ENCODE measurements at places on chromosomes 2 and 18.
A peak's percentile ranks its signal among the peaks of the same experiment; 100 is the strongest.

GRCh38 chr2:240595381-240596079 lies 9.0 kb downstream of the CAPN10 start:
- no peak overlapping the region for H3K27ac ChIP-seq
- peak; percentile 63 for DNase-seq
- H3K4me3 ChIP-seq: no peak overlapping the region
- H3K27me3 ChIP-seq: no peaks in the 10 kb centered on the region
- H3K4me1 ChIP-seq: peaks cover 9% of the 10 kb centered on the region
- peaks cover 24% of the 10 kb centered on the region for H3K36me3 ChIP-seq

DNA sequence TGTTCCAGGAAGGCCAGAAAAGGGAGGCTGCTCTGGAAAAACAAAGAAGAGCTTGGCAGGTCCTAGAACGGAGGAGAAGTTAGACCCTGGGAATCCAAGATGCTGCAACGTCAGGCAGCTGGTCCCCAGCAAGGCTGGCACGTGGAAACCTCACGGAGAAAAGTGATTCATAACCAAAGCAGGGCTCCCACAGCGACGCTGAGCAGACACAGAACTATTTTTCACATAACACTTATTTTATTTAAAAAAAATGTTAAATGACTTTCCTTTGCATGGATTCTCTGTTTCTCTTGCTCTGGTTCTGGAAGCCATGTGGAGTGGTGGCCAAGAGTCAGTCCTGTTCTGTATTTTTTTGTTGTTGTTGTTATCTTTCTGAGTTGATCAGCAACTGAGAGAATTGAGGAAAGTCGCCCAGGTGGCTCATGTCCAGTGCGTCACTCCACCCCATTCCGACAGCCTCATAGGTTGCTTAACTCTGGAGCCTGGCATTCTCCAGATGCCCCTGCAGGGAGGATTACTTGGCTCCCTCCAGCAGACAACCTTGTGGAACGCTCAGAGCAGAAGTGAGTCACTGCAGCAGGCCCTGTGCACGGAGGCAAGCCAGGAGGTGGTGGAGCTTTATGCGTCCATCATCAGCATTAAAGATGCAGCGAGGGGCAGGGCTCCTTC lies 229.9 kb upstream of the HDAC4 start:
- peak; percentile 86 for DNase-seq
- no peaks in the 10 kb centered on the region for H3K27me3 ChIP-seq
- peak overlapping the region; percentile 31 for H3K4me3 ChIP-seq

GRCh38 chr2:192190474-192190873 lies 4.3 kb downstream of the TMEFF2 start:
- no peaks in the 10 kb centered on the region for H3K36me3 ChIP-seq
- peaks cover 14% of the 10 kb centered on the region for H3K4me1 ChIP-seq
- H3K4me3 ChIP-seq: no peak overlapping the region
- H3K27me3 ChIP-seq: peaks cover 12% of the 10 kb centered on the region
- DNase-seq: no peak

- no peaks in the 10 kb centered on the region for H3K27me3 ChIP-seq
- DNase-seq: no peak
- no peak overlapping the region for H3K4me3 ChIP-seq
- H3K4me1 ChIP-seq: peaks cover 3% of the 10 kb centered on the region
- H3K36me3 ChIP-seq: no peaks in the 10 kb centered on the region
These were observed 553.3 kb upstream of the TNP1 start for GRCh38 chr2:217413193-217413592.

GRCh38 chr2:204795156-204795555 lies 249.9 kb downstream of the PARD3B start:
- DNase-seq: no peak
- H3K27ac ChIP-seq: no peak overlapping the region

DNA sequence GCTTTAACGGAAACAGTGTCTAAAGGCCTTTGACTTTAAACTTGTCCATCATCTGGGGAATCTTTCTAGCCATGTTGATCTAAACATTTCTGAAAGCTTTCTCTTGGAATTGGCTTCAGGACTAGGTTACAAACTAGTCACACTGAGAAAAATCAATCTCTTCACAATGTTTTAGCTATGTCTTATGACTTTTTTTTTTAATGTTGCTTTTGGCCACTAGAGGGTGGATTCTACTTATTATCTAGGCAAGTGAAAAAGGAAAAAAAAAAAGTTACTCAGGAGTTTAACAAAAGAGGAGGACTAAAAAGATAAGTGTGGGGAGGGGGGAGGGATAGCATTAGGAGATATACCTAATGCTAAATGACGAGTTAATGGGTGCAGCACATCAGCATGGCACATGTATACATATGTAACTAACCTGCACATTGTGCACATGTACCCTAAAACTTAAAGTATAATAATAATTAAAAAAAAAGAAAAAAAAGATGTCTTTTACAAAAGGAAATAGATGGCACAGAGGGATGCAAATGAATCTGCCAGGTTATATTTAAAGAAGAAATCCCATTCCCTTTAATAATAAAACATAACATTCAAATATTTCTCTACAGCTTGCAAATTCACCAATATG lies 160.4 kb upstream of the PID1 start:
- no peak for DNase-seq
- H3K27ac ChIP-seq: peak overlapping the region; percentile 9
- H3K4me3 ChIP-seq: no peak overlapping the region

- H3K27ac ChIP-seq: no peak overlapping the region
- no peak for DNase-seq
- H3K4me1 ChIP-seq: no peaks in the 10 kb centered on the region
These were observed 70.2 kb downstream of the AOX1 start for GRCh38 chr2:200655918-200656580.

DNA sequence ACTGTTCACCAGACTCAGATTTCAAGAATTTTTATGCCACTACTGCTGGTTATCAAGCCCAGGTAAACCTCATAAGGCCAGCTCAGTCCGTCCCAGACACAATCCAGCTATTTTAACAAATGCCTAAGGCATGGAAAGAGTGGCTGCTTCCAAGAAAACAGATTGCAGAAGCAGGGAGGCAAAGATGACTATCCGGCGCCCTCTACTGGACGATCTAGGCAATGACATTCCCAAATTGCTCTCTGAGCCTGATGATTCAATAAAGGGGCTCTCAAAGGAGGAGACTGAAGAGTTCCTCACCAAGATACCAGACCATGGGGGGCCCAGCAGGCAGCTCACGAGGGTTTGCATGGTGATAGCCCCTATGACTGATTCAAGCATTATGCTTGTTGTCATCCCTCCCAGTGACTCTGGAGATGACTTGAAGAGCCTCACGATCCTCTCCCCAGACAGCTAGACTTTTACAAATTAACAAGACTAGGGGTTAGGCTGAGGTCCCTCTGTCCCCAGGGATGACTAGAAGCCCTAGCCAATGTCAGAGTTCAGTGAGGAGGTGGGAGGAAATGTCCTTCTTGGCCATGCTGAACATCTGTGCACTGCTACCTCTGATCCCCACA lies 25.0 kb downstream of the SERPINB8 start:
- H3K27me3 ChIP-seq: no peaks in the 10 kb centered on the region
- peak; percentile 69 for DNase-seq
- no peaks in the 10 kb centered on the region for H3K36me3 ChIP-seq

- no peaks in the 10 kb centered on the region for H3K4me1 ChIP-seq
- H3K36me3 ChIP-seq: no peaks in the 10 kb centered on the region
- H3K27me3 ChIP-seq: no peaks in the 10 kb centered on the region
- no peak for DNase-seq
- H3K27ac ChIP-seq: no peak overlapping the region
These were observed 79.3 kb downstream of the ACAA2 start for GRCh38 chr18:49733896-49734585.

DNA sequence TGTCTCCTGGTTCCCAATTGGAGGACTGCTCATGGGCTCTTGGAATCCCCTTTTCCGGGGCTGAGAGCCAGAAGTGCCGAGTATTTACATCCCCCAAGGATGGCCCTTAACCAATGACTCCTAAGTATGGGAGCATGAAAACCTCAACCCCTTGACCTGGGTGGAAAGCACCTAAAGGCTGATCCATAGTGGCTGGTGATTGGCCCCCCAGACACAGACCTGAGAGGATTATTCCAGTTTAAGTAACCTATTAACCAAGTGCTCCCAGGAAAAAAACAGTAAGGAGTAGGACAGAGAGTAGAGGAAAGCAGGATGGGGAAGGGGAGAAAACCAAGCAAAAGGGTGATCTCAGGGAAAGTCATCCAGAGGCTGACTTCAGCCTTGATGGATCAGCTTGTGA lies 206.1 kb upstream of the RND3 start:
- H3K27ac ChIP-seq: no peak overlapping the region
- DNase-seq: no peak
- no peak overlapping the region for H3K4me3 ChIP-seq

DNA sequence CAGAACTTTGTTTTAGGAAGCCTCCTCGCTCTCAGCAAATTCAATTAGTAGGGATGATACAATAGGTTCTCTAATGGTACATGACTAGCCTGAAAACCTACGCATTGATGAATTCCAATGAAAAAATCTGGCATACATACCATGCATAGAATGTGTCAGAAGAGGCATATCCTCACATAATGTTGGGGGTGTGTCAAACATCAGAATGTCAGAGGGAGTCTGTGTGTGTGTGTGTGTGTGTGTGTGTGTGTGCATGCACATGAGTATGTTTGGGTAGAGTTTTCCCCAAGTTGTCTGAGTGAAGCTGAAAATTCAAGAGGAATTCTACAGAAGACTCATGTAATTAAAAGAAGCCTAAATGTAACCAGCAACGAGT lies 78.5 kb downstream of the FIGN start:
- H3K4me1 ChIP-seq: no peaks in the 10 kb centered on the region
- no peaks in the 10 kb centered on the region for H3K36me3 ChIP-seq
- no peak for DNase-seq
- peak overlapping the region; percentile 43 for H3K27ac ChIP-seq
- no peak overlapping the region for H3K4me3 ChIP-seq
- H3K27me3 ChIP-seq: no peaks in the 10 kb centered on the region

DNA sequence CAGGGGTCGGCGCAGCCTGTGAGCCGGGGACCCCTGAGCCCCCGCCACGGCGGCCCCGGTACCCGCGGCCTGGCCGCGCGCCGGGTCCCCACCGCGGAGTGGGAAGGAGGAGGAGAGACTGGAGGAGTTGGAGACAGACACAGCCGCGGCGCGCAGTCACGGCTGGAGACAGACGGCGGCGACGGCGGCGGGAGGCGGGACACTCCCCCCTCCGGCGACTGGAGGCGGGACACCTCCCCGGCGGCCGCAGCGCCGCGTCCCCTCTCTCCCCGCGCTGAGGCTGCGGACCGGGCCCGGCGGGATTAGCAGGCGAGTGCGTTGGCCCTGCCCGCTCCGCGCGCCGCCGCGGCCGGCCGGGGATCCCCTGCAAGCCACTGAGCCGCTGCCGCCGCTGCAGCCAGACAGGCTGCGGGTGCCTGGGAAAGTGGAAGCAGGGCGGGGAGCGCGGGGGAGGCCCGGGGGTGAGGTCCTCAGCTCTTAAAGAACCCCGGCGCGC lies 1.0 kb upstream of the LDLRAD4 start:
- no peaks in the 10 kb centered on the region for H3K36me3 ChIP-seq
- peaks cover 8% of the 10 kb centered on the region for H3K4me1 ChIP-seq
- peak; percentile 87 for DNase-seq
- peak overlapping the region; percentile 92 for H3K27ac ChIP-seq
- no peaks in the 10 kb centered on the region for H3K27me3 ChIP-seq

GRCh38 chr18:73670524-73670923 lies 477.1 kb downstream of the FBXO15 start:
- no peaks in the 10 kb centered on the region for H3K27me3 ChIP-seq
- no peaks in the 10 kb centered on the region for H3K4me1 ChIP-seq
- no peaks in the 10 kb centered on the region for H3K36me3 ChIP-seq
- no peak overlapping the region for H3K27ac ChIP-seq

DNA sequence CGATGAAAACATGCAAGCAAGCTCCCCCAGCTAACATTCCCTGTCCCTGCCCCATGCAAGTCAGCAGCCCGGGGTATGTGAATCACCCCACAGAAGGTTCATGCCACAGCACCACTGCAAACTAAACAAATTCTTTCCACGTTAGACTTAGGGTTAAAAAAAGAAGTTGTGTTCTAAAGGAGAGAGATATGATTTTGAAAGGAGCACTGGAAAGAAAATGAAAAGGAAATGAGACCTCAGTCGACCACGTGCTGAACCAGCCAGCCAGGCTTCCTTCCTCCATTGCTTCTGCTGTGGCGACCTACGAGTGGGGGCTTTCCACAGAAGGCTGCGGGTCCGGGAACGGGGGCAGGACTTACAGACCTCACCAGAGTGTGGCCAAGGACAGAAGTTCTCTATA lies 52.0 kb downstream of the ARL4C start:
- no peaks in the 10 kb centered on the region for H3K36me3 ChIP-seq
- no peak for DNase-seq
- H3K27me3 ChIP-seq: no peaks in the 10 kb centered on the region
- H3K27ac ChIP-seq: peak overlapping the region; percentile 73

- no peaks in the 10 kb centered on the region for H3K4me1 ChIP-seq
- DNase-seq: no peak
- H3K27me3 ChIP-seq: peaks cover 3% of the 10 kb centered on the region
- no peak overlapping the region for H3K27ac ChIP-seq
- no peak overlapping the region for H3K4me3 ChIP-seq
These were observed 12.4 kb downstream of the POU3F3 start for GRCh38 chr2:104866122-104866864.

- no peaks in the 10 kb centered on the region for H3K4me1 ChIP-seq
- no peak overlapping the region for H3K4me3 ChIP-seq
- no peaks in the 10 kb centered on the region for H3K27me3 ChIP-seq
- no peaks in the 10 kb centered on the region for H3K36me3 ChIP-seq
- DNase-seq: no peak
These were observed 92.3 kb downstream of the METTL8 start for GRCh38 chr2:171341394-171342066.

- DNase-seq: no peak
- H3K27me3 ChIP-seq: no peaks in the 10 kb centered on the region
- H3K27ac ChIP-seq: no peak overlapping the region
- no peak overlapping the region for H3K4me3 ChIP-seq
- no peaks in the 10 kb centered on the region for H3K4me1 ChIP-seq
- H3K36me3 ChIP-seq: no peaks in the 10 kb centered on the region
These were observed 720.8 kb downstream of the DCDC2C start for GRCh38 chr2:4424153-4424552.

DNA sequence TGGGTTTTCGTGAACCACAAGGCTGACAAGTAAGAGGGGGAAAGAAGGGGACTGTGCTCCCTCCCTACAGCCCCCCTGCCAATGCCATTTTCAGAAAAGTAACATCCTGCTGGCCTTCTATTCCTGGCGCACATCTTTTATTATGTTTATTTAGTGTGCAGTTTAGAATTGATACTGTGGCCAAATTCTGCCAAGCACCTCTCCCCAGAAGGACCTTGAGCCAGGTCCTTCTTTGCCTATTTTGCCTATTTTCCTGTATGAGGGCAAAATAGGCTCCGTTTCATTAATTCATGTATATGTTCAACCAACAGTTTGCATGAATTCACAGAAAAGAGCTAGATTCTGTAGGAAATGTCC lies 136.0 kb downstream of the MYO3B start:
- no peaks in the 10 kb centered on the region for H3K36me3 ChIP-seq
- H3K27me3 ChIP-seq: no peaks in the 10 kb centered on the region
- H3K4me1 ChIP-seq: no peaks in the 10 kb centered on the region
- H3K4me3 ChIP-seq: no peak overlapping the region
- H3K27ac ChIP-seq: no peak overlapping the region

GRCh38 chr2:137672989-137673552 lies 291.2 kb upstream of the HNMT start:
- no peaks in the 10 kb centered on the region for H3K36me3 ChIP-seq
- no peak overlapping the region for H3K27ac ChIP-seq
- no peak for DNase-seq
- H3K4me3 ChIP-seq: no peak overlapping the region
- H3K27me3 ChIP-seq: no peaks in the 10 kb centered on the region

Measured in ascending aorta (tissue), 2 donors.